Right forelimb (tissue), 1 donor: ENCODE measurements at places on chromosomes 5 and 9.
A peak's percentile ranks its signal among the peaks of the same experiment; 100 is the strongest.

- peak; percentile 44 for DNase-seq
Observed at GRCh38 chr9:118059484-118060278, 355.5 kb downstream of the TLR4 start.

DNA sequence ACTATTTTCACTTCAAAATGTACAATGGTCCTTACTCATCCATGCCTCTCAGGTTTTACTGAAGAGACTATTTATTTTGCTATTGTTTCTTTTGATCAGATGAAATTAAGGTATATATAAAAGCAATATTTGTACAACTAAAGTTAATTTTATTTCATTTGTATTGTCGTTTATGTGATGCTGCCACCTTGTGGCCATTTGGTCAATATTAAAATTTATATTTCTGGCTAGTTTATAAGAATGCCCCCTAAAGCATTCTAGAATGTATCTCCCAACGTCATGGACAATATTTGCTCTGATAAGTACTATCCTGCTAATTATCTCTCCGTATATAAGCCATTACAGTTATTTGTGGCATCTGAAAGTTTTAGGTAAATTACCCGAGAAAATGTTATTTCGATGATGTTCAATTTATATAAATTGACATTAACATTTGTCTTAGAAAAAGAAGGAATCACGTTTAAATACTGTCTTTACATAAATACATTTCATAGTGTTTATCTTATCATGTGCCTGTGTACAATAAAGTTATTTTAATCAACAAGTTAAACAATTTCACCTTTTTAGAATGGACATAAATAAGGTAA is 680.0 kb downstream of the TAF11L14 start:
- DNase-seq = no peak

GRCh38 chr5:135578685-135579341 is at the start of gene CXCL14:
CXCL14 (minus strand) TSS chr5:135578991; CDS start chr5:135578778, 213 bp downstream.
- peak; percentile 62 for DNase-seq

GRCh38 chr5:154776167-154776566 is 21.0 kb downstream of the LARP1 start:
- no peak for DNase-seq

- no peak for DNase-seq
Observed at GRCh38 chr5:172334196-172334595, 50.6 kb upstream of the UBTD2 start.

DNA sequence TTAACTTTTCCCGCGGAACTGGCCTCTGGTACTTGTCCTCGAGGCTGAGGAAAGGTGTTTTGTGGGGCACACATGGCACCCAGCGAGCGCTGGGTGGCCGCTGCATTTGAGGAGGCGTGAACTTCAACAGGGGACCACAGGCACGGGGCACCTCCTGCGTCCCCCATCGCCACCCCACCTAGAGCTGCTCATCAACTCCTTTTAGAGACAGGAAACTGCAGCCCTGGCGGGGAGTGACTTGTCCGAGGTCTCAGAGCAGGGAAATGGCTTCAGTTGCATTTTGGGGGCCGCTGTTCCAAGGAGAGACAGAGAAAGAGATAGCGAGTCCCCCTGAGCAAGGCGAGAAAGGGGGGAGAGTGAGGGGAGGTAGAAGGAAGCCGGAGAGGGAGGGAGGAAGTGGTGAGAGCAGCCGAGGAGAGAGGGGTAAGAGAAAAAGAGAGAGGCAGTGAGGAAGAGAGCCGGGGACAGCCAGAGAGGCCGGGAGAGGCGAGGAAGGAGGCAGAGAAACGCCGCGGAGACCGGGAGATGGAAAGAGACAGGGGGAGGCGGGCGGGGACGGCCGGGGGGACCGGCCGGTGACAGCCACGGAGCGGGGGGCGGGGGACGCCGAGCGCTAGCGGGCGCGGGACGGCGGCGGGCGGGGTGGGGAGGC is 12.5 kb upstream of the LHX2 start:
- no peak for DNase-seq
